Left kidney (tissue), 8 donors: ENCODE measurements at places on chromosomes 6 and 20. TPM values are rescaled to one million over a fixed set of nuclear protein-coding genes. Genes with fewer than 3 reads are reported as not detected.

GRCh38 chr20:8967641-8968245 is 101.1 kb upstream of the PLCB4 start:
- DNase-seq = no peak

DNA sequence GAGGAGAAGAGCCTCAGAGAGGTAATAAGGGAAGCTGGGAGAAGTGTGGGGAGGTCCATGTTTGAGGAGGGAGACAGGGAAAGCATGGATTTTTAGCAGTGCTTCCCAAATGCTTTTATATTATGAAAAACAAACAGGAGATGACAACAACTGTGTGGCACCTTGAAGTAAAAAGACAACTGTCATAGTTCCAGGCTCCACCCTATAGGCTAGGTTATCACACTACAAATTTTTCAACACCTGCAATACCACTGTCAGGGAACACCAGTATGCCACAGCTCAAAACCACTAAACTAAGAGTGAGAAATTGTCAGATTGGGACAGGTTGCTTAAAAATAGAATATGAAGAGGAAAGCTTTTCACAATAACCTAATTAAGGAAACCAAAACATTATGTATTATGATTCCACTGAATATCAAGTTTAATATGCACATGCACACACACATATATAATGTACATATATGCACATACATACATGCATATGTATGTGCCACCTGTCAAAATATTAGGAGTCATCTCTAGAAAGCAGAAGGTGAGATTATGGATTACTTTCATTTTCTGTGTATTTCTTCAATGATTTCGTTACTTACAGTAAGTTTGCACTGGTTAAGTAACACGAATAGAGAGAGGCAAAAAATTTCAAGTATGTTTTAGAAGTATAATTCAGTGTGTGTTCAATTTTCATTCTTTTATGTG is 261.2 kb downstream of the PTPRK start:
- no peak for DNase-seq

Gene SALL4
- polyA plus RNA-seq = 16.3 TPM

DNA sequence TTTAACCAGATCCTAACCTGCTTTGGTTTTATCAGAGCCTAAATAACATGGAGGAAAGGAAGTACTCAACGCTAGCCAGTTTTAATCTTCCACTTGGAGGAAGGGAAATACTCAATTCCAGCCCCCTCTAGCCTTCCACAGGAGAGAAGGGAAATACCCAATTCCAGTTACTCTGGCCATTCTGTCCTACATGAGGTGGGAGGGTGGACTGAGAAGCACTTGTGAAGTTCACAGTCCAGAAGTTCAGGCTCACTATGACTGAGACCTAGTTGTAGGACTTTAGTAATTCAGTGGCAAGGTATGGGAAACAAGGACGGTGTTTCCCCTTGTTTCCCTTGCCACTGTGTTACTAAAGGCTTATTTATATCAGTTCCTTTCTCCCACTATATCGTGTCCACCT is 672.0 kb downstream of the RFPL4B start:
- DNase-seq = no peak

Gene ZBP1
- not detected for polyA plus RNA-seq

Gene SAMD3
- polyA plus RNA-seq = 1.1 TPM

DNA sequence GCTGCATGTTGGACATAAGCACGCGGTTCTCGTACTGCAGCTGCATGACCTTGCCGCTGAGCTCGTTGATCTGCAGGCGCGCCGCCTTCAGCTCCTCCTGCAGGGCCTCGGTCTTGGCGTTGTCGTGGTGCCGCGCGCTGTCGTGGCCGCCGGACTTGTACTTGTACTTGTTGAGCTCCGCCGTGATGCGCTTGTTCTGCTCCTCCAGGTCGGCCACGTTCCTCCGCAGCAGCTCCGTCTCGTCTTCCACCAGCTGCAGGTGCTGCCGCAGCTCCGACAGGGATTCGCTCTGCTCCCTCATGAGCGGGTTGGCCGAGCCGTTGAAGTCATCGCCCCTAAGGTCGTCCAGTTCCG is 16.6 kb upstream of the KIAA0408 start:
- no peak for DNase-seq
